ENCODE measurements at places on chromosomes 3 and 15. TPM values are rescaled to one million over a fixed set of nuclear protein-coding genes. Genes with fewer than 3 reads are reported as not detected.
A peak's percentile ranks its signal among the peaks of the same experiment; 100 is the strongest.

The ALDH1A2 gene
- 10.0 TPM for total RNA-seq

The TTLL13 gene
- total RNA-seq, result not detected

The CTXND1 gene
- not detected for total RNA-seq

- H3K4me1 ChIP-seq, result no peaks in the 10 kb centered on the region
- H3K27me3 ChIP-seq, result no peaks in the 10 kb centered on the region
- H3K36me3 ChIP-seq, result no peaks in the 10 kb centered on the region
- H3K27ac ChIP-seq, result no peak overlapping the region
Measured at GRCh38 chr3:72152551-72153476, 367.9 kb upstream of the PROK2 start.

DNA sequence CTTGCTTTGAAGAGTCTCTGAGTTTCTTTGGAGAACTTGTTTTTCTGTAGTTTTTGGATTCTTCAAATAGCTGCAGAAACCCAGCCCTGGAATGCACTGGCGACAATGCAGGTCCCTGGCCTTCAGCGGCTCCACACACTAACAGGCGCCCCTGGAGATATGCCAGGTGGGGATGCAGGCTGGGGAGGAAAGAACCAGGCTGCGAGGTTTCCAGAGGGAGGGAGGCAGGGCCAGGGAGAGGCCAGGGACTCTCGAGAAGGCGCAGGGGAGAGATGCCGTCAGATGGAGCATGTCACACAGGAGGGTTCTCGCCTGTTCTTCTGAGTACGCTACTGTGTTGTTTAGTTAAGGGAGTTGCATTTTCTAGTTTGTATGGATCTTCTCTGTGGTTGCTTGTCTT is 283.1 kb downstream of the GABRG3 start:
- no peak overlapping the region for H3K4me3 ChIP-seq
- H3K27ac ChIP-seq, result no peak overlapping the region
- H3K36me3 ChIP-seq, result no peaks in the 10 kb centered on the region
- no peaks in the 10 kb centered on the region for H3K4me1 ChIP-seq

GRCh38 chr15:85639752-85640381 is 154.9 kb downstream of the KLHL25 start:
- H3K4me1 ChIP-seq, result peaks cover 7% of the 10 kb centered on the region
- no peak for DNase-seq
- H3K27ac ChIP-seq, result no peak overlapping the region
- no peaks in the 10 kb centered on the region for H3K27me3 ChIP-seq

GRCh38 chr15:91255670-91256192 is 155.7 kb downstream of the SV2B start:
- DNase-seq, result no peak
- H3K27ac ChIP-seq, result no peak overlapping the region
- no peaks in the 10 kb centered on the region for H3K27me3 ChIP-seq
- no peaks in the 10 kb centered on the region for H3K36me3 ChIP-seq
- no peaks in the 10 kb centered on the region for H3K4me1 ChIP-seq
- H3K4me3 ChIP-seq, result no peak overlapping the region

DNA sequence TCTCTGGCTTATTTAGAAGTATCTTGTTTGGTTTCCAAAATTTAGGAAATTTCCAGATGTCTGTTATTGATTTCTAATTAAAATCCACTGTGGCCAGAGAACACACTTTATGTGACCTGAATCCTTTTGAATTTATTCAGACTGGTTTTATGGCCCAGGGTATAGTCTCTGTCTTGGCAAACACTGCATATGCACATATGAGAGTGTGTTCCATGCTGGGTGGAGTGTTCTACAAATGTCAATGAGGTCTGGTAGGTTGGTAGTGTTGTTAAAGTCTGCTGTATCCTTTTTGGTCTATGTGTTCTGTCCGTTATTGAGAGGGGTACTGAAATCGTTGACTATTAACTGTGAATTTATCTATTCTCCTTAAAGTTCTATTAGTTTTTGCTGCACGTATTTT is 30.2 kb downstream of the PGPEP1L start:
- no peaks in the 10 kb centered on the region for H3K36me3 ChIP-seq
- no peaks in the 10 kb centered on the region for H3K27me3 ChIP-seq
- DNase-seq, result no peak
- H3K4me1 ChIP-seq, result no peaks in the 10 kb centered on the region
- no peak overlapping the region for H3K4me3 ChIP-seq

DNA sequence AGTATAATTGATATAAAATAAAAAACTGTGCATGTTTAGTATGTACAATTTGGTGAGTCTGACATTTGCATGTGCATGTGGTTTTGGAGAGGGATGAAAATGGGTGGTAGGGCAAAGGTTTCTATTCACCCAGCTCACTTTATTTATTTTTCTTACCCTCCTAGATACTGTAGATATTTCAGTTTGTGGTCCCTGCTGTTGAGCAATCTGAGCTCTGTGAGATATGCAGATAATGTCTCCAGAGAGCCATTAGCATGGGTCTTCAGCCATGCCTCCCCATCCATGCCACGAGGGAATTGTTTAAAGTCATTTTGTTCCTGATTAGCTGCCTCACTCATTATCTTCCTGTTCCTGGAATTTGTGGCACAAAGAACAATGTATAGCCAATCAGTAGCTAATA is 44.4 kb upstream of the B3GALNT1 start:
- H3K27me3 ChIP-seq, result no peaks in the 10 kb centered on the region
- H3K36me3 ChIP-seq, result no peaks in the 10 kb centered on the region
- peaks cover 4% of the 10 kb centered on the region for H3K4me1 ChIP-seq
- no peak overlapping the region for H3K4me3 ChIP-seq
- no peak overlapping the region for H3K27ac ChIP-seq
- DNase-seq, result no peak

DNA sequence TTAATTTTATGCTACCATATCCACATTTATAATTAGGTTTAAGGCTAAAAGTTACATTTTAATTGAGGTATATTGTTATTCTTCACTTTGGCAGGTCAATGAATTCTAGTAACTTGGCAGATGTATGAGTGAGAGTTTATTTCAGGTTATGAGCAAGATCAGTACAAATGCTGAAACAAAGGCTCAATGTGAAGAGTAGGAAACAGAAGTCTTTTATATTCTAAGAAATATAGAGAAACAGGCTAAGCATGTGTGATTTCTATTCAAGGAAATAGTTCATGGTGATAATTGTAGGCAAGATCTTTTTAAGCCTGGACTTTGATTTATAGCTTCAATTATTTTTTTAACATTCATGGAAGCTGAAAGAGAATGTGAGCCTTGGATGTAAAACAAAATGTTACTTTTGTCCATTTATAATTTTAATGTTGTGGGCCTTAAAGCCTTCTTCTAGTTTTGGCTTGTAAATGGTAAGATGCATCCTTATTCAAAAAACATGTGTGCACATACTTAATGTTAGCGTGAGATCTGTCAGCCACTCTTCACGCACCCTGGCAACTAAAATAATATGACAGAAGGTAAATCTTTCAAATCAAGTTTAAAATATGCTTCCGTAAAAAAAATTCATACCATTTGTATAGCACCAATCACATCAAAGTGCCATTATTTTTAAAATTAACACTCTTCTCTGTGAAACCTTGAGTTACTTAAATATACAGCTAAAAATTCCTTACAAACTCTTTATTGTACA is 22.8 kb upstream of the OSTN start:
- no peak overlapping the region for H3K4me3 ChIP-seq
- no peaks in the 10 kb centered on the region for H3K27me3 ChIP-seq
- DNase-seq, result no peak
- H3K36me3 ChIP-seq, result no peaks in the 10 kb centered on the region

- H3K27me3 ChIP-seq, result no peaks in the 10 kb centered on the region
- no peaks in the 10 kb centered on the region for H3K36me3 ChIP-seq
- DNase-seq, result peak; percentile 55
Measured at GRCh38 chr3:3200632-3201212, 21.2 kb upstream of the CRBN start.

DNA sequence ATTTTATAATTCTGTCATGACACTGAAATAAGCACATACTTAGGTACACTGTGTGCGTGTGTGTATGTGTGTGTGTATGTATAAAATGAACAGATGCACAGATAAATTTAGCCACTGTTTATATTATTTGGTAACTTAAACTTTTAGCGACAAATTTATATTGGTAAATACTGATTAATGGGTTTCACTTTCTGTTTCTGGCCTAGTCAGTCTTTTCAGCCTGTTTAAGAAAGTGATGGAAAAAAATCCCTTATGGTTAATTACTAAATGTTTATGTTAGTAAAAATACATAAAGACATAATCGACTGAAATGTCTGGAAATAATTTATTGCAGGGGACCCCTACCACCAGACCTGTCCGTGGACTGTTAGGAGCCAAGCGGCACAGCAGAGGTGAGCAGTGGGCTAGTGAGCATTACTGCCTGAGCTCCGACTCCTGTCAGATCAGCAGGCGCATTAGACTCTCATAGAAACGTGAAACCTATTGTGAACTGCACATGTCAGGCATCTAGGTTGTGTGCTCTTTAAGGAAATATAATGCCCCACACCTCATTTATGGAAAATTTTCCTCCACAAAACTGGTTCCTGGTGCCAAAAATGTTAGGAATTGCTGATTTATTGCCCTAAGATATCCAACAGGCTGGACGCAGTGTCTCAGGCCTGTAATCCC is 717.4 kb downstream of the SI start:
- H3K27me3 ChIP-seq, result no peaks in the 10 kb centered on the region
- H3K4me3 ChIP-seq, result no peak overlapping the region
- no peak for DNase-seq
- peaks cover 2% of the 10 kb centered on the region for H3K4me1 ChIP-seq

DNA sequence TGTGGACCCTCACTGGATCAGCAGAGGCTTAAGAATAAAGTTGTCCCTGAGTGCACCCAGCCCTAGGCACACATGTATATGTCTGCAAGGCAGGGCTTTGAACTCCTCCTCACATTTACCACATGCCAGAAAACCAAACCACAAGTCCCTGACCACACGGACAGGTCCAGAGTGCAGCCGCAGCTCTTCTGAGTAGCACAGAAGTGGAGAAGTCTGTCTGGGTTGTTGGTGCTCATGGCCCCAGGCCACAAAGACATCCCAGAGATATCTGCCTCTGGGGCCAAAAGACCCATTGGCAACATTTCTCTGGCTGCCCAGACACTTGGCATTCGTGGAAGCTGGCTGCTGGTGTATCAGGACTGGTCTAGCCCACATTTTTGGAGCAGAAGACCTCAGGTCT is 17.4 kb downstream of the SUSD5 start:
- peaks cover 8% of the 10 kb centered on the region for H3K4me1 ChIP-seq
- no peak overlapping the region for H3K4me3 ChIP-seq
- peak overlapping the region; percentile 85 for H3K27ac ChIP-seq
- no peak for DNase-seq
- H3K36me3 ChIP-seq, result peaks cover 4% of the 10 kb centered on the region

GRCh38 chr3:138797508-138798038 is 37.2 kb downstream of the PIK3CB start:
- H3K27ac ChIP-seq, result no peak overlapping the region
- no peak for DNase-seq
- H3K36me3 ChIP-seq, result no peaks in the 10 kb centered on the region
- H3K4me3 ChIP-seq, result no peak overlapping the region
- H3K4me1 ChIP-seq, result no peaks in the 10 kb centered on the region

- no peak overlapping the region for H3K27ac ChIP-seq
- H3K4me1 ChIP-seq, result no peaks in the 10 kb centered on the region
- no peak overlapping the region for H3K4me3 ChIP-seq
- no peak for DNase-seq
- peaks cover 5% of the 10 kb centered on the region for H3K36me3 ChIP-seq
Measured at GRCh38 chr15:62822228-62822627, 220.3 kb upstream of the TPM1 start.

DNA sequence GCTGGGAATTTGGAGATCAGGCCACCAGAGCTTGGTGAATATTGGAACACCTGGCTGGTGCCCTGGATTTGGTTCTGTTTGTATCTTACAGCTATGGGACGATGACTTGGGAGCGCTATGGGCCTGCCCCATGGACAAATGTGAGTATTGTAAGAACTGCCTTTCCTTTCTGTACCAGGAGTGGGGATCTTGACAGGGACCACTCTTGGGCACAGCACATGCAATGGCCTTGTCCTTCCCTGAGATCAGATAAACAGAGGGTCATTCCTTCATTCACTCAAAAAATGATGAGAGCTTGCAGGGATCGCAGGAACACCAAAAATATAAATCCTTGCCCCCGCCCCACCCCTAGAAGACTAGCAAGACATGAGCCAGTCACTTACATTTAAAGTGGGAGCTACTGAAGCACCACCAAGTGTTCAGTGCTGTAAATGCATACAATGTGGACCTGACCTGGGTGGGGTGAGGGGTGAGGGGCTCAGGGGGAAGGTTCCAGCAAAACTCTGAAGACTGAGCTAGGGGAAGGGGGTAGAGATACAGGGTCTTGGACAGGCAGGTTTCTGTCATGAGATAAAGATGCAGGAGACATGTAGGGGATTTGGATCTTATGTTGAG is 2.7 kb upstream of the CRELD1 start:
- no peak overlapping the region for H3K27ac ChIP-seq
- DNase-seq, result no peak
- no peak overlapping the region for H3K4me3 ChIP-seq
- no peaks in the 10 kb centered on the region for H3K27me3 ChIP-seq
- no peaks in the 10 kb centered on the region for H3K36me3 ChIP-seq
- no peaks in the 10 kb centered on the region for H3K4me1 ChIP-seq

- H3K27me3 ChIP-seq, result no peaks in the 10 kb centered on the region
- no peaks in the 10 kb centered on the region for H3K36me3 ChIP-seq
- no peak overlapping the region for H3K27ac ChIP-seq
- no peaks in the 10 kb centered on the region for H3K4me1 ChIP-seq
Measured at GRCh38 chr15:47376190-47376589, 341.1 kb upstream of the SEMA6D start.

GRCh38 chr3:113532698-113533533 is 561 bp downstream of the SIDT1 start:
- H3K4me1 ChIP-seq, result no peaks in the 10 kb centered on the region
- no peaks in the 10 kb centered on the region for H3K27me3 ChIP-seq
- no peaks in the 10 kb centered on the region for H3K36me3 ChIP-seq
- H3K4me3 ChIP-seq, result peak overlapping the region; percentile 72
- DNase-seq, result peak; percentile 78
